ENCODE measurements at places on chromosomes 7 and 10. TPM values are rescaled to one million over a fixed set of nuclear protein-coding genes. Genes with fewer than 3 reads are reported as not detected.

GRCh38 chr10:88172159-88172558 is 308.7 kb downstream of the PTEN start:
- H3K27ac ChIP-seq: no peak overlapping the region
- peaks cover 15% of the 10 kb centered on the region for H3K36me3 ChIP-seq
- H3K27me3 ChIP-seq: peaks cover 10% of the 10 kb centered on the region
- no peak overlapping the region for H3K4me3 ChIP-seq
- H3K4me1 ChIP-seq: peaks cover 32% of the 10 kb centered on the region

DNA sequence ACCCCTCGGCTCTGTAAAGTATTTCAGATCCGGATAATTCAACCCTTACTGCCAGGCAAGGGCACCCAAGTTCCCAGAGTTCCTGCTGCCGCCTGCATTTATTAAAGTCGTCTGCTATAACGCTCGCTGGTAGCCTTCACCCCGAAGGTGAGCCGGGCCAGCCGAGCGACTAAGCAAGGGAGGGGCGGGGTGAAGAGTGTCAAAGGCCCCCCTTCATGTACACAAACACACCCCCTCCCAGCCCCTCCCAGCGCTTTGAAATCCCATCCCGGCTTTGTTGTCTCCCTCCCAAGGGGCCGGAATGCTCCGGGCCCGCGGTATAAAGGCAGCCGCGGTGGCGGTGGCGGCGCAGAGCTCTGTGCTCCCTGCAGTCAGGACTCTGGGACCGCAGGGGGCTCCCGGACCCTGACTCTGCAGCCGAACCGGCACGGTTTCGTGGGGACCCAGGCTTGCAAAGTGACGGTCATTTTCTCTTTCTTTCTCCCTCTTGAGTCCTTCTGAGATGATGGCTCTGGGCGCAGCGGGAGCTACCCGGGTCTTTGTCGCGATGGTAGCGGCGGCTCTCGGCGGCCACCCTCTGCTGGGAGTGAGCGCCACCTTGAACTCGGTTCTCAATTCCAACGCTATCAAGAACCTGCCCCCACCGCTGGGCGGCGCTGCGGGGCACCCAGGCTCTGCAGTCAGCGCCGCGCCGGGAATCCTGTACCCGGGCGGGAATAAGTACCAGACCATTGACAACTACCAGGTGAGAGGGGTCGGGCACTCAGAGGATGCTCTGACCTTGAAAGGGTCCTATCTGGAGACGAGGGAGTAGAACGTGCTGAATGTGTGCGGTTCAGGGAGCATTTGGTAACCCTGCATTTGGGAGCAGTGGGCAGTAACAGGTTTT is at the start of gene DKK1:
Gene DKK1 (plus strand): TSS at position 349 of the 889 bp plus-strand sequence. CDS start 154 bp downstream, at position 503.
- peaks cover 56% of the 10 kb centered on the region for H3K27me3 ChIP-seq
- no peaks in the 10 kb centered on the region for H3K4me1 ChIP-seq
- no peak within 1 kb of the TSS for H3K4me3 ChIP-seq
- no peak within 1 kb of the TSS for H3K27ac ChIP-seq

DNA sequence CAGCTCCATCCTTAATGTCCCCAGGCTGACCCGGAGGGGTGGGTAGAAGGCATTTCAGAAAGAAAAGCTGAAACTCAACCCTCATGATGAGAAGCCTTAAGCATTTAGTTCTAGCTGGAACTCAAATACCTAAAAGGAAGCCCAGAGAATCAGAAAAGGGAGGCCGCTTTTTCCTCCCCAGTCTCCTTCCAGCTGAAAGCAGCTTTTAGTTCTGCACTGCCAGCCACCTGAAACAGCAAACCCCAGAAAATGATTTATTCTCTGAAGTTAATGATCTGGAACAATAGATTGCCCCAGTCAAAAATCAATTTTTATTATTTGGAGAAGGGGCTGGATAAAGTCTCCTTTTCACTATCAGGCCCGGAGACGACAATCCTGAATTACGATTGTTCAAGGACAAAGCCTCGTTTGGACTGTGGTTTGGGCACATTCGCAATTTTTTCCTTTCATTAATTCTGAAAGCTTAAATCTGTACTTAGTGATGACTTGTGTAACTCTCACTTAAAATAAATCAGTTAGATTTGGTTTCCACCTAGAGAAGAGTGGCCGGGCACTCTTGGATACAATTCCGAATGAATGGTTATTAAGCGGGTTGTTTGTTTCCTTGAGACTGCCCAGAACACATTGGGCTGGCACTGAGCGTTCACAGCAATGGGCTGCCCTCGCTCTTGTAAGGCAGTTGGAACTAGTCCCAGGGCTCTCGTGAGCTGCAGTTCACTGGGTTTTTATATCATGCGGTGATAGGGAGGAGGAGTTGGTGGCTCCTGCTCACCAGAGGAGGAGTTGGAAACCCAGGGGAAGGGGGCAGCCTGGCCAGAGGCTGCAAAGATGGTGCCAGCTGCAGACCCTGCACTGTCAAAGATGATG is 262.2 kb downstream of the CCSER2 start:
- H3K4me1 ChIP-seq: no peaks in the 10 kb centered on the region
- H3K27ac ChIP-seq: no peak overlapping the region
- no peak for DNase-seq

DNA sequence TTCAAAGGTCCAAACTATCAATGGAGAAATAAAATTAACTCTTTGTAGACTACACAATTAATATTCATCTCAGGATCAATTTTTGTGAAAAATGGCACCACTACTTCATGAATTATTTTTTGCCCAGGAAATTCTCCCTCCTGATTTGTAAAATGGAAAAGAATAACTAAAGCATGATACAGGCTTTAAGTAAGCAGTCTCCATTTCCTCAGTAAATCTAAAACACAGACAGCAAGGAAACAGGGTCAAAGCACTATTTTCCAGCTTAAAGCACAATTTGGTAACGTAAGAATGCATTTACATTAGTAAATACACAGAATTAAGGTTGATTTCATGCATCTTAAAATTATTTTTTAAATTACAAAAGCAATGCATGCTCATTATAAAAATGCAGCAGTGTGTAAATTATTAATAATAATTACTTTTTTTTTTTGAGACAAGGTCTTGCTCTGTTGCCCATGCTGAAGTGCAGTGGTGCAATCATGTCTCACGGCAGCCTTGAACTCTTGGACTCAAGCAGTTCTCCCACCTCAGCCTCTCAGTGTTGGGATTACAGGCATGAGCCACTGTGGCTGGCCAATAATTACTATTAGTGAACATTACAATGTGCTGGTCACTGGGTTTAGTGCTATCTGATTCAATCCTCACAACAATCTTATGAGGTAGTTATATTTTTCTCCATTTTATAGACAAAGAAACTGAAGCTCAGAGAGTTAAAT is 26.1 kb upstream of the VCL start:
- H3K36me3 ChIP-seq: peaks cover 2% of the 10 kb centered on the region
- H3K27me3 ChIP-seq: peaks cover 17% of the 10 kb centered on the region
- H3K4me3 ChIP-seq: no peak overlapping the region

SLC16A9 gene
- 5.4 TPM for total RNA-seq
